ENCODE measurements at places on chromosomes 1 and 21.

DNA sequence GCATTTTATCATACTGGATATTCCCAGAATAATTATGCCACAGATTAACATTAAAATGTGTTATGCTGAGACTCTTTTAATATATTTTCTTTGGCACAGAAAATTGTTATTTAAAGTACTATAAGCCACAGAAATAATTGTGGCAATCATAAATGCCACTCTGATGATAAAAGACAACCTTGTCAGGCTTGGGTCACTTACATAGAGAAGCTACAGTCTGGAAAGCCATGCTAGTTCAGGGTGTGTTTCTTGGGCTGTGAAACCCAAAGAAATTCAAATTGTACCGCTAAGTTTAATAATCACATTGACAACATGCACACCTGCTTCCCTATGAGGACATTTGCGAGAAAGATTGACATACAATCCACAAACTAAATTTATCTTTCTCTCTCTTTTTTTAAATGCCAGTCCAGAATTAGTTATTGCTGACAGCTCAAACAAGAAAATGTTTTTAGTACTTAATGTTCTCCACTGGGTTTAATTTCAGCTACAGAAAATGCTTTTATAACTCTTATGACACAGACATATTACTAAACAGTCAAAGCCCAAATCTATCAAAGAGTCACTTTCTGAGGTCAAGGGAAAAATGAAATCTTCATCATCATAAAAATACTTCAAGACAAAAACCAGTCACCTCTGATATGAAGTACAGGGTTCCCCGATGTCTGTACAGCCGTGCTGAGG lies 38.7 kb downstream of the TTC13 start:
- no peak for DNase-seq

- DNase-seq: no peak
Measured at GRCh38 chr21:40837456-40837855, 9.5 kb downstream of the DSCAM start.

DNA sequence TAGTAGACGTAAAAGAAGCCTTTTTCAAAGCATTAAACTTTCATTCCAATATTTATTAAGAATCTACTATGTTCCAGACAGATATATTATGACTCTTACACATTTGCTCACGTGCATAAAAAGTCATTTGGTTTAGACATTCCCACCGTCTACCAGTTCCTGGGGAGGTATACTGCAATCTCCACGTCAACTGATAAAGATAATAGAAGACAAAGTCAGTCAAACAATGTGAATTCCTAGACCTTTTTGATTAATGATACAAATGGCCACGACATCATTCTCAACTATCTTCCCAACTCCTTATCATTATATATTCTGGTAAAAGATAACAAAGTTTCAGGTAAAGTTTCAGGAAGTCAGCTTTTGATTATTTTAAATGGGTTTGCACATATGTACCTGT lies 69.0 kb downstream of the SIPA1L2 start:
- DNase-seq: no peak

GRCh38 chr1:110746644-110747259 lies 72.0 kb upstream of the KCNA3 start:
- DNase-seq: peak; percentile 33

GRCh38 chr1:234230414-234230862 lies 142.8 kb upstream of the COA6 start:
- no peak for DNase-seq

GRCh38 chr1:183522104-183522503 lies 49.8 kb downstream of the SMG7 start:
- no peak for DNase-seq

GRCh38 chr21:33648555-33648954 lies 6.3 kb downstream of the ITSN1 start:
- DNase-seq: no peak

DNA sequence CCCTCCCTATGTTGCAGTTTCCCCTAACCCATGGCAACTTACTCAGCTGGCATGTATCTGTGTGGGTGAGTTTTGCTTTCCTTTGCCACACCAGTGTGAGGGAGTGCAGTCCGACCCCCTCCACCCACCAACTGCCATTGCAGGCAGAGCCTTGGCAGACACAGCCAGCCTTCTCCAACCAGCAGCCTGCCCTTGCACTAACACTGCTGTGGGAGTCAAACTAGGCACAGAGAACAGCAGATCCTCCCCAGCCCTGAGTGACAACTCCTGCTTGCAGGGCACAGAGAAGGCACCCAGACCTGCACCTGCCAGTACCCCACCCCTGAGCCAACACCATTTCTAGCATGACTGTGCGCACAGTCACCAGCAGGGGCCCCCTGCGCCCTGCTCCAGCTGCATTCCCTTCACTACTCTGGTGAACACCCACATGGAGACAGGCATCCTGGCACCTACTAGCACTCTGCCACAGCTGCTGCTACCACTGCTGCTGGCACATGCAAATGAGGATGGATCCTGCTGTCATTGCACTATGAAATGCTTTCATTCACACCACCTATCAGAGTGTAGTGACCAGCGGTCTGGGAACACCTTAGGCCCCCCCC lies 98.4 kb downstream of the MAGI3 start:
- DNase-seq: no peak

DNA sequence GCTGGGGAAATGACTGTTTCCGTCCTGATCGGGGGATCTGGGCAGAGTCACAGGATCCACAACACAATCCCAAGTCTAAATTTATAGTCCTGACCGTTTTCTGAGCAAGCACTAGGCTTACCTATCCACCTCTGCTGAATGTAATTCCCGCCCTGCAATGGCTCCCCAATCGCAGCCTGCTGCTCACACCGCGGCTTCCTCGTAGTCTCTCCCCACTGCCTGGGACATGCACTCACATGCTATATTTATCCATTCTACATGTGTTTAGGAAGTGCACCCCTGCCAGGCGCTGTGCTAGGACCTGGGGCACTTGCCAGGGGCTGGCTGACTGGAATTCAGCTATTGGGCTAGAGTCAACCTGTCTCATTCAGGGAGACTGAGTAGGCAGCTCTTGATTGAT lies 246.6 kb upstream of the CSF3R start:
- no peak for DNase-seq

DNA sequence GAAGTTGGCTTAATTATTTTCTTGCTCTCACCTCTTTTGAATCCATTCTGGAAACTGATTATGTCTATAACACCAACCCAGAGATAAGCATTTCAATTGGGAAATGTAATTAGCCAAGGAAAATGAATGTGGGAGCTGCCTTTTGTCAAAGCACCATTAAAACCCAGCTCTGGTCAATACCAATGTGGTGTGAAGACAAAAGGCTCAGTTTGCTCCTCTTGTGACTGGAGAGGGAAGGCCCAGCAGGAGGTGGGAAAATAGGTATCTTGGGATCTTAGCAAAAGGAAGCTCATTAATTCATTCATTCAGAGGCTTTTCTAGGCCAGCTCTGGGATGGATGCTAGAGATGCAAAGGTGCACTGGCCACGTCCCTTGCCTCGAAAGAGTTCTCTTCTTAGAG lies 75.0 kb upstream of the SELENON start:
- no peak for DNase-seq

GRCh38 chr1:228405200-228405978 lies 1.2 kb downstream of the TRIM11 start:
- DNase-seq: no peak

DNA sequence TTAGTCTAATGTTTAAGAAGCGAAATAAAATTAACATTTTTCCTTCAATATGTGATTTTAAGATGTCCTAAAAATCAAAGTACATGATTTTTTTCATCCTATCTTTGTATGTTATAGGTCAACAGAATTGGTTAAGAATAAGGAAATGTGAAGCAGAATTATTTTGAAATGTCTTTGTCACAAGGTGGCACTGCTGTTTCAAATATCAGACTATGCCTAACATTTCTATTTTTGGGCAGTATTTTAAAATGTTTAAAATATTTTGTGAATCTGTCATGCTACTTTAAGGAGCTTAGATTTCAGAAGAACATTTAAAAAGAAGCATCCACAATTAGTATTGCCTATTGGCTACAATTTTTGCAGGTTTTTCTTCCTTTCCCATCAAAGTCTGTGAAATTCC lies 38.7 kb downstream of the AMY1C start:
- DNase-seq: no peak

DNA sequence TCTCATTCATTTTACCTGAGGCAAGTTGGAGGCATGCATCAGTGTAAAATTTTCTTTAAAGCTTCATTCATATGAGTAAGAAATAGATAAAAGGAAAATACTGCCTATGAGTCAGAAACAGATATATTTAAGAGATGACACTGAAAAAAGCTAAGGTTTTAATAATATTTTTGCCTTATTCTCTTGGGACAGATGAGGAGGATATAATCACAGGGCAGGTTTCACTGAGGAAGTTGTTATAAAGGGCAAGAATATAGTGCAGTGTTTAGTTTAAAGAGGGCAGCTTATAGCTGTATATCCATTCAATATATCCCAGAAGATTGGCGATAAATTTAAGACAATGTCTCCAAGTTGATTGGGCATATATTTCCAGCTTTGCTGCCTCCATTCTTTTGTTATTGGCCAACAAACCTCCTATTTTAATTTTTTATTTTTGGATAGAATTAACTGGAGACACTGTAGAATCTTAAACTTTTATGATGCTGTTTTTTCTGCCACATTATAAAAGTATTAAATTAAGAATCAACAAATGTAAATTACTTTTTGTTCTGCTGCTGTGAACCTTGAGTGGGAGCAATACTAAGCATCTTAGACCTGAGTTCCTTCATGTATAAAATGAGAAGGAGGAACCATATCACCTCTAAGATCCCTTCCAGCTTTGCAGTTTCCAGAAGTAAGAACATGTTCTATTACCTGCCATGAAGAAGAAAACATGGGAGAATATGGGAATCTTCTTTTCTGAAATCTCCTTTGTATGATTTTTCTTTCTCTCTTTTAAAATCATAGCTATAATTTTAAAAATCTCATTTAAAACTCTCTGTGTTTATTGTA lies 171.6 kb downstream of the S1PR1 start:
- no peak for DNase-seq

DNA sequence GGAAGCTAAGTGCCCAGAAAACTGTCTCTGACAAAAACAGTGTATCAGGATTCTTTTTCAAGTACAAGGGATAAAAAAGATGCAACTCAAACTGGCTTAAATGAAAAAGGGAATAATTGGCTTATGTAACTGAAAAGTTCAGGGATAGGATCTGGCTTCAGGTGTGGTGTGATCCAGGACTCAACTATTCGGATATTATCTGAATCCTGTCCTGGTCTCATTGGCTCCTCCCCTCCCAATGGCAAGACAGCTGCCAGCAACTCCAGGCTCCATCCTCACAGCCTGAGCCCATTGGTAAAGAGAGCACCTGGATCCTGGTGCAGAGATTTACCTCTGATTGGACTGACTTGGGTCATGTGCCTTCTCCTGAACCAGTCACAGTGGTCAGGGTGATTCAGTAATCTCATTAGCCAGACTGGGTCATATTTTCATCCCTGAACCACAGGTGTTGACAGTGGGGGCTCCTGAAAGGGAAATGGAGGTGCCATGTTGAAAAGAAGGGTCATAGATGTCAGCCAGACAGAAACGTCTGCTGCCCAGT lies 205.4 kb upstream of the TMEM51 start:
- DNase-seq: no peak

GRCh38 chr1:199313444-199313843 lies 674.6 kb downstream of the PTPRC start:
- DNase-seq: no peak

DNA sequence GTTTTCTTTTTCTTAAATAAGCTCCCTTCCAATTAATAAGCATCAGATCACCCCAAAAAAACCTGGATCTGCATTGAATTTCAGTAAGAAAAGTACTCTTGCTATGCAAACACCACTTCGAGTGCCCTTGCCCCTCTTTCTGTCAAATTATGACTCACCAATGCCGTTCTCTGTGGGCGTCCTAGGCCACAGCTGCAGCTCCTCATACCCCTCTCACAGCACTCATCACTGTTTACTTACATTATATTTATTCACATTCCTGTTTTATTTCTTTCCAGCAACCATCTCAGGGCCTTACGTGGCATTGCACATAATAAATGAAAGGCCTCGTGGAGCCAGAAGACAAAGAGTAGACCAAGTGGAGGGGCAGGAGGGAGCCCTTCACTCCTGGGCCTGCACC lies 99.1 kb upstream of the CTTNBP2NL start:
- no peak for DNase-seq

- DNase-seq: no peak
Measured at GRCh38 chr1:157170677-157171515, 32.7 kb upstream of the ETV3 start.

DNA sequence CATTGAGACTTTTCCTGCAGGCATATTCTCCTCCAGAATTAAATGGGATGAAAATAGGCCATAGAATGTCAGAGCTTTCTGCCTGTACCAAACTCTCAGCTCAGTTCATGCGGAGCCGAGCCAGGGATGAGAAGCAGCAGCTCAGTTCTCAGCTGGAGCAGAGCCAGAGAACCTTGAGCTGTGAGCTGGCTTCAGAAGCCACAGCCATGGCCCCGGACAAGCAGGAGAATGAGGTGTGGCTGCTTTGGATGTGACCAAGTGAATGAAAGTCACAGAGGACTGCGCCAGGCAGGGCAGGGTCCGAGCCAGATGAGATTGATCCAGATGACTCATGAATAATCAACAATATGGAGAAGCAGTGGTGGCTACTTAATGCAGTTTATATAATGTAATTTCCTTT lies 633.8 kb downstream of the NCAM2 start:
- DNase-seq: no peak

- no peak for DNase-seq
Measured at GRCh38 chr1:228005511-228006033, 1.2 kb upstream of the WNT3A start.

GRCh38 chr1:91895832-91896556 lies 10.0 kb upstream of the TGFBR3 start:
- DNase-seq: no peak
